Fibroblast of lung (primary cell): ENCODE measurements at places on chromosomes 6 and 20.

DNA sequence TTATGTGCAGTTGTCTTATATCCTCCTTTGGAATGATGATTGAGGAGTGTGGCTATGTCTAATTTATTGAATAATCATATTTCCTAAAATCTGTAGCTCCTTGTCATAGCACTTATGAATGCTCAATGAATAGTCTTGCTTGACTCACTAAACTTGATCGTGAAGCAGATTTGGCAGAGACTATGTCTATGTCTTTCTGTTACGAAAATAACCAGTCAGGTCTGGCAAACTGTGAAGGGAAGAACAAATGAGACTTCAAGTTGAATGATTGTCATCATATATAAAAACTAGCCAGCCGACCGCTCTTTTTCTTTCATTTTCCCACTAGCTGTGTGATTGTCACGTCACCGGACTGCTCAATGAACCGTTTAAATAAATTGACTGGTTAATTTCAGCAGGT is 1303.9 kb upstream of the GJE1 start:
- H3K4me1 ChIP-seq = no peaks in the 10 kb centered on the region
- DNase-seq = no peak
- no peaks in the 10 kb centered on the region for H3K27me3 ChIP-seq
- no peak overlapping the region for H3K4me3 ChIP-seq
- no peak overlapping the region for H3K27ac ChIP-seq

DNA sequence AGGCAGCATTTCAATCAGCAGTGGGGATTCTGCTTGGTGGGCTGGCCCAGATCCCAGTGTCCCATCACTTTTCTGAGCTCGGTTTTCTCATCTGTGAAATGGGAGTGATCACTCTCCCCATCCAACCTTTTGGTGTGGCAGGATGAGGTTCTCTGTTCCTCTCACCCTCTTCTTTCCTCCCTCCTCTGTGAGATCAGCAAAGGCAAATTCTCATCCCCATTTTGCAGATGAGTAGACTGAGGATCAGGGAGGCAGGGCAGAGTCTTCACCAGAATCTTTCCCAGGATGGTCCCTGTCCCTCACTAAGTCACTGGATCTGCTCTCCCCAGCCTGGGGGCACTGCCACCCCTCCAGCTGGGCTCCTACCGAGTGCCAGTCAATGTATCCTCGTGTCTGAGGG is 60.6 kb upstream of the SLC32A1 start:
- no peak for DNase-seq
- H3K36me3 ChIP-seq = no peaks in the 10 kb centered on the region
- H3K4me3 ChIP-seq = no peak overlapping the region
- no peak overlapping the region for H3K27ac ChIP-seq
- no peaks in the 10 kb centered on the region for H3K4me1 ChIP-seq
- no peaks in the 10 kb centered on the region for H3K27me3 ChIP-seq

DNA sequence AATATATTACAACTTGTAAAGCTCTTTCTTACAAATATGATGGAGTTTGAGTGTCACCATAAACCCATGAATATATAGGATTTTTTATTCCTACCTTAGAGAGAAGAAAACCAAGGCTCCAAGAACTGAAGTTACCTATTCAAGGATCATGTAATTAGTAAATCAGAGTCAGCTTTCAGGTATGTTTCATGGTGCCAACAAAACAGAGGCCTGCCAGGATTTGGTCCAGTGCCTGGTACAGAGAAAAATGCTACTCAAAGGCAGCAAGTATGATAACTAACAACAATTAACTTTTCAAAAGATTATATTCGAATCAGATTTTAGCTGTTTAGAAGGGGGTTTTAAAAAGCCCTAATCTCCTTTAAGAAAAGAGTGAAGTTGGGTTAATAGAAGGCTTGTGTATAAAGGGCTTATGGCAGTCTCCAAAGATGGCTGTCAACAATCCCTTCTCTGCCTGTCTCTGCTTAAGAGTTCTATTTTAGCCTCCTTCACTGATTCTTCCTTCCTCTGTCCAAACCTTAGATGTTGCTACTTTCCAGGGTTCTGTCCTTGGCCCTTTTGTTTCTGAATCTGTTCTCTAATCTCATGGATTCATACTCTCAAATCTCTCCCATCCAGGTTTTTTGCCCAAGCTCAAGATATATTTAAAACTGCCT is 7.8 kb downstream of the MAP3K7 start:
- no peaks in the 10 kb centered on the region for H3K36me3 ChIP-seq
- H3K4me1 ChIP-seq = no peaks in the 10 kb centered on the region
- no peak overlapping the region for H3K4me3 ChIP-seq
- no peak overlapping the region for H3K27ac ChIP-seq
- H3K27me3 ChIP-seq = no peaks in the 10 kb centered on the region

GRCh38 chr6:107539849-107540464 is 50.0 kb downstream of the SOBP start:
- H3K4me1 ChIP-seq = no peaks in the 10 kb centered on the region
- H3K27me3 ChIP-seq = no peaks in the 10 kb centered on the region
- no peak overlapping the region for H3K27ac ChIP-seq
- H3K4me3 ChIP-seq = no peak overlapping the region
- no peaks in the 10 kb centered on the region for H3K36me3 ChIP-seq

- H3K4me1 ChIP-seq = no peaks in the 10 kb centered on the region
- no peak overlapping the region for H3K4me3 ChIP-seq
- H3K27me3 ChIP-seq = no peaks in the 10 kb centered on the region
- no peak overlapping the region for H3K27ac ChIP-seq
- no peak for DNase-seq
Observed at GRCh38 chr6:101312652-101313051, 80.9 kb upstream of the GRIK2 start.

DNA sequence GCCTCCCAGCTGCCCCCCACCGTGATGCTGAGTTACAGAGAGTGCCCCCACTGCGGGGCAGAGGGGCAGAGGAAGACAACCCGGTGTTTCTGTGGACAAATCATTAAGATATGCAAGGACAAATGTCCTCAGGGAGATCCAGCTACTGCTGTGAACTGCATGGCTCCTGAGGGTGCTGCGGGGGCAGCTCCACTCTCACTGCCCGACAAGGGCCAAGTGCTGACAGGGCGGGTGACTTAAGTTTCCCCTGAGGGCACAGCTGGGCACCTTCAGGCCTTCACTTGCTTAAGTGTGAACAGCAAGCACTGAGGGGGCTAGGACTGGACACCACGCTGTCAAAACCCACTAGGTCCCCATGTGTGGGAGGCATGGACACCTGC is 26.2 kb upstream of the TCFL5 start:
- H3K27me3 ChIP-seq = no peaks in the 10 kb centered on the region
- H3K4me3 ChIP-seq = no peak overlapping the region
- H3K4me1 ChIP-seq = peaks cover 15% of the 10 kb centered on the region
- peak overlapping the region; percentile 34 for H3K27ac ChIP-seq
- no peak for DNase-seq

- peaks cover 4% of the 10 kb centered on the region for H3K27me3 ChIP-seq
- DNase-seq = no peak
- no peak overlapping the region for H3K4me3 ChIP-seq
- H3K36me3 ChIP-seq = no peaks in the 10 kb centered on the region
- H3K4me1 ChIP-seq = no peaks in the 10 kb centered on the region
Observed at GRCh38 chr20:49404461-49404860, 78.0 kb downstream of the KCNB1 start.

DNA sequence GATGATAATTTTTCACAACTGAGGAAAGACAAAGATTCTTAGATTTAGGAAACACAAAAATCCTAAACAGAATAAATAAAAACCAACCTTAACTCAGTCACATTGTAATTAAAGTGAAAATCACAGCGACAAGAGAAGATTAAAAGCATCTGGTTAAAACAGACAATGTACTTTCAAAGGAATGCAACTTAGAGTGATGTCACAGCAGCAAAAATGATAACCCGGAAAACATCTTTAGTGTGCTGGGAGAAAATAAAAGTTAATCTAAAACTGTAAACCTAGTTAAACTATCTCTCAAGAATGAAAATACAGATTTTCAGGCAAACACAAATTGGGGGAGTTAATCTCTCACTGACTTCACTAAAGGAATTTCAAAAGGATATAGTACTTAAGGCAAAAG is 76.8 kb upstream of the OGFRL1 start:
- DNase-seq = no peak
- no peaks in the 10 kb centered on the region for H3K4me1 ChIP-seq
- no peaks in the 10 kb centered on the region for H3K27me3 ChIP-seq
- H3K27ac ChIP-seq = no peak overlapping the region
- H3K4me3 ChIP-seq = no peak overlapping the region
- H3K36me3 ChIP-seq = no peaks in the 10 kb centered on the region

DNA sequence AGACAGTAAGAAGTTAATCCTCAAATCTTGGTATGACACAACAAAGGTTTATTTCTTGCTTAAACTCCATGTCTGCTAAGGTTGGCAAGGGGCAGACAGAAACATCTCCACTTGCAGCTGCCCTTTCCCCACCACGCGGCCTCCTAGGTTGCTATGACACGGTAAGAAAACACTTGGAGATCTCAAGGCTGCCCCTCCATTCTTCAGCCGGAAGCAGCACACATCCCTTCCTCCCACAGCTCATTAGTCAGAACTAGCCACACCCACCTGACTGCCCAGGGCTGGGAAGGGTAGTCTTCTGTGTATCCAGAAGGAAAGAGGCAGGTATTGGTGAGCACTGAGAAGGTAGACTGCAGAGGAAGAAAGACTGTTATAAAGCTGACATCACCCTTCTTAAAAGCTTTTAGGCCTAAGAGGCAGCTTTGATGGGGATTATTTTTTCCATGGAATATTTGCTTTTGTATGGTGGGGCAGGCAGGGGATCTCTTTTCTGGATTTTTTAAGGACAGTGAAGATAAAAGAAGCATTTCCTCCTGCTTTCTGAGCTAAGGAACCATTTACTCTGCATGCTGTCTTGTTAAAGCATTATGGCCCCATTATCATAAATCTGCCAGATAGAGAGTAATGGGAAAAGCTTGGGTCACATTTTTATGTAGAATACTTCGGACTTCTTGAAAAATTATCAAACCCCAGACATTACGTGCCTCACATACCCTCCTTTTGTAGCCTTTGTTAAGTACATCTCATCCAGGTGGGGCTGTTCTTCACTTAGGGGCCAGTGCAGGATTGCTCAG is 41.6 kb downstream of the MRAP2 start:
- H3K4me1 ChIP-seq = no peaks in the 10 kb centered on the region
- H3K4me3 ChIP-seq = no peak overlapping the region
- H3K27me3 ChIP-seq = no peaks in the 10 kb centered on the region
- DNase-seq = peak; percentile 36
- H3K27ac ChIP-seq = no peak overlapping the region

- H3K4me3 ChIP-seq = no peak overlapping the region
- H3K4me1 ChIP-seq = peaks cover 2% of the 10 kb centered on the region
- no peak overlapping the region for H3K27ac ChIP-seq
- no peak for DNase-seq
- peaks cover 40% of the 10 kb centered on the region for H3K27me3 ChIP-seq
Observed at GRCh38 chr20:2797136-2797983, 3.1 kb downstream of the CPXM1 start.

- H3K27ac ChIP-seq = no peak overlapping the region
- H3K27me3 ChIP-seq = no peaks in the 10 kb centered on the region
- H3K4me3 ChIP-seq = peak overlapping the region; percentile 99
- no peaks in the 10 kb centered on the region for H3K36me3 ChIP-seq
- peak; percentile 34 for DNase-seq
Observed at GRCh38 chr6:27176096-27176495, 71.4 kb upstream of the PRSS16 start.

DNA sequence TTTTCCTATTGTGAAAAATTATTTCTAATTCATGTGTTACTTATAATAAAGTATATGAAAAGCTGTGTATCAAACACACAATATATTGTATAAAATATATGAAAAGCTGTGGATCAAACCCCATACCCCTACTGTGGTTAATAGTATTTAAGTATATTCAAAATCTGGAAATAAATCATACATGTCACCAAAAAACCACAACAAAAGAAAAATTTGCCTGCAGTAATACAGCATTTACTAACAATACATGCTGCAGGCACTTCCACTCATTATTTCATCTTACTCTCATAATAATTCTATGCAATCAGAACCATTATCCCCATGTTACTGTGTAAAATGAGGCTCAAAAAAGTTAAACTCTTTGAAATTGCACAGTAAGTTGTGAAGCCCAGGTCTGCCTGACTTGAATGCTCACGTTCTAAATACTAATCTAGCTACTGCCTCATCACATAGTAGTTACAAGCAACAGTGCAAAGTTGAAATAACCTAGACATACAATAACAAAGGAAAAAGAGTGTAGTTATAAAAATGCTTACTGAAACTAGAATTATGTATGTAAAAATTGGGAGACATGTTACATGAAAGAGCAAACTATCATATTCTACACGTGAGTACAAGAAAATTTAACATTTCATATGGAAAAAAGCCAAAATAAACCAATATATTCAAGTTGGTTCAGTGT is 61.7 kb downstream of the FAM217A start:
- no peaks in the 10 kb centered on the region for H3K4me1 ChIP-seq
- peak overlapping the region; percentile 93 for H3K27ac ChIP-seq
- H3K27me3 ChIP-seq = no peaks in the 10 kb centered on the region
- H3K4me3 ChIP-seq = peak overlapping the region; percentile 81

- peaks cover 2% of the 10 kb centered on the region for H3K4me1 ChIP-seq
- no peaks in the 10 kb centered on the region for H3K27me3 ChIP-seq
- no peak overlapping the region for H3K27ac ChIP-seq
- no peak for DNase-seq
Observed at GRCh38 chr6:161191007-161191406, 82.9 kb downstream of the AGPAT4 start.

GRCh38 chr6:119129148-119129967 is 50.9 kb upstream of the FAM184A start:
- DNase-seq = peak; percentile 68
- peak overlapping the region; percentile 56 for H3K27ac ChIP-seq
- H3K36me3 ChIP-seq = no peaks in the 10 kb centered on the region
- no peak overlapping the region for H3K4me3 ChIP-seq

DNA sequence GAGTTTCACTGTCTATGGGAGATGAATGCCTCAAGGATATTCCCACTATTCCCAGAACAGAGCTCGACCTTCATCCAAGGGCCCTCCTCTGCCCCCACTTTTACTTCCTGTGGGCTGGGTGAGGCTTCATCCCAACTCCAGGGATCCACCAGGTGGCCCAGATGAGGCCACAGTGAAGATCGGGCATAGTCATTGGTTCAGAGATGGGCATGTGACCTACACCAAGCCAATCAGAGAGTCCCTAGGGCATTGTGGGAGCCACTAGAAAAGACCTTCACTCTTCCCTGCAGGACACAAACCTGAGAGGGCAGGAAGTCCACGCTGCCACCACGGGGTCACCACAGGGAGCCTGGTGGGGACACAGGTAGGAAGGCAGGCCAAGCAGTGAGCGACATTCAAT is 72.9 kb upstream of the SLC22A16 start:
- H3K27ac ChIP-seq = no peak overlapping the region
- H3K4me3 ChIP-seq = no peak overlapping the region
- no peaks in the 10 kb centered on the region for H3K27me3 ChIP-seq
- no peak for DNase-seq

DNA sequence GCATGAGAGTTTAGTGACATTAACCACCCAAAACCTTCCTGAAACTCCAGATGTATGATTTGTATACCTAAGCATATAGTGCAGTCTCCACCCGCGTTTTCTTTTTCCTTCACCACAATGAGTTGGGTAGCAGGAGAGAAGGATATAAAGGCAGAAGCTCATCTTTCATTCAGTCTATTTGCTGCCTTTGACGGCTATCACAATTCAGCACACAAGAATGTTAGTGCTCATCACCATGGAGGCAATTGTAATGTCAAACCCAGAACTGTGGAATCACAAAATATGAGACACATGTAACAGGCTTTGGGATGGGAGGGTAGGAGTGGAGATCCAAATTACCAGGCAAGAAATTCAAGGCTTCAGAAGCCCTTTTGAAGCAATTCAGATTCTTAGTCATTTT is 17.6 kb downstream of the ZHX3 start:
- peaks cover 2% of the 10 kb centered on the region for H3K36me3 ChIP-seq
- H3K4me3 ChIP-seq = no peak overlapping the region
- H3K27me3 ChIP-seq = no peaks in the 10 kb centered on the region
- no peak for DNase-seq
- H3K4me1 ChIP-seq = no peaks in the 10 kb centered on the region
